T-helper 17 cell (primary cell): ENCODE measurements at places on chromosomes 2 and 18.

DNA sequence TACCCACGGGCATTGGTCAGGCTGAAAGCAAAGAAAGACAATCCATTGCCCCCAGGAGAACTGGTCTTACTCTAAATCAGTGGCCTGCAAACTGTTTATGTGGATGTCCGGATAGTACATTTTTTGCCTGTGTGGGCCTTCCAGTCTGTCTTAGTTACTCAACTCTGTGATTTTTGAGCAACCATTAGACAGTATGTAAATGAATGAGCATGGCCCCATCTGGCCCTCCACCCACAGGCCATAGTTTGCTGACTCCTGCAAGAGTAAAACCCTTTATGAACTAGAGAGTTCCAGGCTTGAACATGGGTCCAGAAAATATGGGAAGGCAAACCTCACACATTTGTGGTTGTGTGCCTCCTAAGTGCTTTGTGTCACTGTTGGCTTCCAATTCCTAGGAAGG, 55.7 kb upstream of the CYP1B1 start:
- no peak for DNase-seq

GRCh38 chr2:85291425-85292023, 36.3 kb downstream of the TGOLN2 start:
- no peak for DNase-seq

- DNase-seq = no peak
Observed at GRCh38 chr2:24269265-24269664, 91.1 kb downstream of the ITSN2 start.

GRCh38 chr18:36372903-36373311, 75.4 kb downstream of the FHOD3 start:
- no peak for DNase-seq

DNA sequence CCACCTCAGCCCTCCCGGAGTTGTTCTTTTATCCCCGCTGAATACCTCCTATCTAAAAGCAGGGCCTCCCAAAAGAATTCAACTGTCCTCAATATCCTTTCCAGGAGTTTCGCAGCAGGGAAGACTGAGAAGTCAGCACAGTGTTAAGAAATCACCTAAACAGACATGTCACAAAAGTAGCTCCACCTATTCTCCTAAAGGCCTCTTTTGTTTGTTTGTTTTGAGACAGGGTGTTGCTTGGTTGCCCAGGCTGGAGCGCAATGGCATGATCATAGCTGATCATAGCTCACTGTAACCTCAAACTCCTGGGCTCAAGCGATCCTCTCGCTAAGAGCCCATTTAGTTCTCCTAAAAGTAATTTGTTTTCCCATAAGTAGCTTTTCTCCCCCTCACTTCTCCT, 53.8 kb downstream of the TEX44 start:
- no peak for DNase-seq

- DNase-seq = no peak
Observed at GRCh38 chr2:11839916-11840315, 93.5 kb downstream of the LPIN1 start.

DNA sequence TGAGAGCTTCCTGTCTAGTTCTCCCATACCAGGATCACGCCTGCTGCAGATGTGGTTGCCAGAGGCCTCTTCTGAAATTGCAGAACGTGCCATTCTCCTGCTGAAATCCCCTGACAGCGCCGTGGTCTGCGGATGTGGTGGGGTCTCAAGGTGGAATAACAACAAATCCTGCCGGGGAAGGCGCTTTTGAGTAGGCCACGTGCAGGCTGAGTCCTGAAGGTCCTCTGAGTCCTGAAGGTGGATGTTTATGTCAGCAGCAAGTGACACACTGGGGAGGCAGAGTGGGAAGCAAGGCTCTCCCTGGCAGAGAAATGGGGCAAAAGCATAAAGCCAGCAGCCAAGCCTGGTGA, 241.4 kb downstream of the MYCN start:
- DNase-seq = no peak

GRCh38 chr18:21391074-21391673, 149.1 kb downstream of the GREB1L start:
- no peak for DNase-seq

- no peak for DNase-seq
Observed at GRCh38 chr2:42342061-42342794, 18.8 kb downstream of the COX7A2L start.

DNA sequence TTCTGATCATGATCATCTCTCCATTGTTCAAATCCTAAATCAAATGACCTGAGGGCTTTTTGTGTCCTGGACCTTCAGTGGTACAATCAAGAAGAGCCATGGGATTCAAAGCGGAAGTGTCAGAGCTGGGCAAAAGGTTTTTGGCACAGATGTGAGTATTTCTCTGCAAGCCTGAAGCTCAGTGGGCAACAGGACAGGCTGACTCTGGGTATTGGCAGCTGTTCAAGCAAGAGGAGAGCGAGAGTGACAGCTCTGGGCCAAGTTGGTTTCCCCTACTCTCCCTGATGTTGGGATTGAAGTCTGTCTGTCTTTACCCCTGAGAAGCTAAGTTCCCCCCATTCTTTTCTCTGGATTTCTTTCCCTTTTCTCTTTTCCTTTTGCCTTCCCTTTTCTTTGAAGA, 33.3 kb downstream of the DSEL start:
- no peak for DNase-seq

DNA sequence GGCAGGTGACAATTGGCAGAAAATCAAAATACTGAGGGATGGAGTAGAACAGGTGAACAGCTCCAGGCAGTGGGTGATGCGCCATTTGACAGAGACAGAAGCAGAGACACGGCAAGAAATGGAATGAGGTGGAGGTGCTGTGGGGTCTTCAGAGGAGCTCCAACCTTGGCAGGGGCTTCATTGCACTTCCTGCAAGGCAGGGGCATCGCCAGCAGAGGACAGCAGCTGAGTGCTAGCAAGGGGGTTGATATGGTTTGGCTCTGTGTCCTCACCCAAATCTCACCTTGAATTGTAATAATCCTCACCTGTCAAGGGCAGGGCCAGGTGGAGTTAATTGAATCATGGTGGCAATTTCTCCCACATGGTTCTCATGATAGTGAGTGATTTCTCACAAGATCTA, 42.8 kb downstream of the CCDC68 start:
- no peak for DNase-seq

DNA sequence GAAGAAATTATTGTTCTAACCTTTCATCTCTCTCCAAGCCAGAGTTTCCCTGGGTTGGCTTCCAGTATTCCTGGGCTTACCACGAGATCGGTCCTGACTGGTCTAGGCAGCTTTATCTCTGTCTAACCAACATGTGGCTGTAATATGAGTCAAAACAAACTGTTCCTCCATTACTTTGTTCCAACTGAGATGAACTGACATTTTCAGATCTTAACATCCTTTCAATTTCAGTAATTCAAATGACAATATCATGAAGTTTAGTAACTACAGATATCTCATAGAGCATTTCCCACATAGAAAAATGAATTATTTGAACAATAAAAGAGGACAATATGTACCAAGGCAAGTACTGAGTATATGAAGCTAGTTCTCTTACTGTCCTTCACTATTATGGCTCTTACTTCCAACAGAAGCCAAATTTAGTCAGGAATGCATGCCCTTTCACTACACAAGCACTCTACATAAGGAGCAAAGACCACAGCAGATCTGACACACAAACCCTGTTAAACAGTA, 15.5 kb downstream of the SLC25A12 start:
- no peak for DNase-seq

- DNase-seq = no peak
Observed at GRCh38 chr18:49030138-49030537, 79.4 kb upstream of the SMAD7 start.

DNA sequence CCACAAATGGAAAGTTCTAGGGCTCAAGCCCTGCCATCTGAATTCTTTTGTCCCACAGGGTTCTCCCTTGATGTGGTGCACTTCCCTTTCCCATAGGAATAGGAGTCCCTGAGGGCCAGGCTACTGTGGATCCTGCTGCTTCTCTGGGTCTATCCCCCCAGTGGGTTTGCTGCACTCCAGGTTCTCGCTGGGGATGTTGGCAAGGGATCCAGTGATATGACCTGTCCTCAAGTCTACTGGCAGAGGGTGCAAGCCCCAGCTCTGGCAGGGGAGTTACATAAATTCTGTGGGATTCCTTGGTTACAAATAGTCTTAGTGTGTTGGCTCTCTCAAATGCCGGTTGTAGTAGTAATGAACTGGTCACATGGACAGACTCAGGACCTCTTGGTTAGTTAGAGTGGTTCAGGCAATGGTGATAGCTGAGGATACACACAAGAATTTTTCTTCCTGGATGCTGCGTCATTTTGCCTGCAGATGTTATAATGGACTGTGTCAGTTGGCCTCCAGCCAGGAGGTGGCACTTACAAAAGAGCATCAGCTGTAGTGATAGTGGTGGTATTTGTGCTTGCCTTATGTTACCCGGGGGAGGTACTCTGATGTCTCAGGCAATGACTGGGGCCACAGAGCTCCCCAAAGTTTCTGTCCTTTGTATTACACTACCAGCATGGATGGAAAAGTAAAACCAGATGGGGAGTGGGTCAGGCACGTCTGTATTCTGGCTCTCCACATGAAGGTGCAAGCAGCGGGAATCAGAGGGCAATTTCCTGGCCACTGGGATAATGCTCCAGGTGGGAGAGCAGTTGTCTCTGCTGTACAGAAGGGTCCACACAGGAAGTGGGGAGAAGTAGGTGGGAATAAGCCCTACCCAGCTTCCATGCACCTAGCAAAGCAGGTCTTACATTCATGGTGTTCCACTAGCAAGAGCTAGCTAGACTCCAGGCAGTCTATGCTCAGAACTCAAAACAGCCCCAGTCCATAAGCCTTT, 267.9 kb downstream of the SOX11 start:
- no peak for DNase-seq

DNA sequence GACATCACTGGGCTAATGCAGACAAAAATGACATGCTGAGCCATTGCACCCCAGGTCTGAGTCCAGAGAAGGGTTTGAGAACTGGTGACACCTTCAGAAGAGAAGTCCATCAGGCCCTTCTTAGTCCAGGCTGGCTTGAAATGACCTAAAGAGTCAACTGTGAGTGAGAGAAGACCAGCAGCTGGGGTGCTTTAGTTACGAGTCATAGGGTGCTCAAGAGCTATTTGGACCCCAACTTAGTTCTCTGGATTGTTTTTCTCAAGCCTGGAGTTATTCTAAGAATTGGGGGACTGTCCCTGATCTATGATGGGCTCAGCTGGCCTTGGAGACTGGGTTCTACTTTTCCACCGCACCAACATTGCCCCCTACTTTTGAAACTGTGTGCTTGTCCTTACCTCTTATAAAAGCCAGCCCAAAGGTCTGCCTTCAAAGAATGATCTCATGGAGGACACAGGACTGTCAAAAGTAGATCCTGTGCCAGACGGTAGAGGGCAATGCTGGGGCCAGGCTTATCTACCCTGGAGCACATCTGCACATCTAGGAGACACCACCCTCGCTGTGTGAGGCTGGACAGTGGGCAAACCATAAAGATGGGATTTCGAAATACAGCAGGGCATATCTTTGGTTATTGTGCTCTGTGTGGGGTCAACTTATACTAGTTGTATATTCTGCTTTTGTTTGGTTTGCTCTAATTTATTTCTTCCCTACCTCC, 333.0 kb upstream of the SLC14A2 start:
- no peak for DNase-seq

- no peak for DNase-seq
Observed at GRCh38 chr18:58058720-58059119, 14.7 kb downstream of the NEDD4L start.

DNA sequence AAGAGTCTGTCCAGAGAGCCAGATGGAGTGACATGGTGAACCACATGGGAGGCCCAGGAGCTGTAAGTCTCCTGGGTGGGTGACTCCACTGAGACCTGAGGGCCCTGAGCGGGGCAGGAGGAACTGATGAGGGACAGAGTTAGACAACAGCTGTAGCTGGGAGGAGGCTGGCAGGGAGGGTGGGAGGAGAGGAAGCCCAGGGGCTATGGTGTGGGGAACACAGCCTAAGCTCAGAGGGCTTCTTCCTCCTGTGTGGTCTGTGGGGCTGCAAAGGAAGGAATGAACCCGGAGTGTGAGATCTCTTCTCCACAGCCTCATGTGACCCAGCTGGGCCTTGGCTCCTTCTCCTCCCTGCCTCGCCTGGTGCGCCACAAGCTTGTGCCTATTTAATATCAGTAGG, 395.6 kb upstream of the HS6ST1 start:
- no peak for DNase-seq

GRCh38 chr2:85913884-85914881, 25.4 kb upstream of the ST3GAL5 start:
- no peak for DNase-seq

DNA sequence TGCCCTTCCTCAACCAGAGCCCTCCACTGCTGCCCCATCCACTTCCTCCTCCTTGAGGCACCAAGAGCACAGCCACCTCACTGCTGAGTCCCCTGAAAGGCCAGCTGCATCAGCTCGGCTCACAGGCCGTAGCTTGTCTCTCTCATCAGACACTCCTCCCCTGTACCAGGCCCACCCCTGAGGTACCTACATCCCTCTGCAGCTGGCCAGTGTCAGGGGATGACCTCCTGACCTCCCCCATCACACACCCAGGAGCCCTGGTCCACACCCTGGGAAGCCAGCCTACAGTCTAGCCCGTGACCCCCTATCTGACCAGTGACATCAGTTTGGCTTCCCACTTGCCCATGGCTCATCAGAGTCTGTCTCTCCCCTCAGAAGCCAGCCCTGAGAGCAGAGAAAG, 205.6 kb downstream of the TNS1 start:
- no peak for DNase-seq

DNA sequence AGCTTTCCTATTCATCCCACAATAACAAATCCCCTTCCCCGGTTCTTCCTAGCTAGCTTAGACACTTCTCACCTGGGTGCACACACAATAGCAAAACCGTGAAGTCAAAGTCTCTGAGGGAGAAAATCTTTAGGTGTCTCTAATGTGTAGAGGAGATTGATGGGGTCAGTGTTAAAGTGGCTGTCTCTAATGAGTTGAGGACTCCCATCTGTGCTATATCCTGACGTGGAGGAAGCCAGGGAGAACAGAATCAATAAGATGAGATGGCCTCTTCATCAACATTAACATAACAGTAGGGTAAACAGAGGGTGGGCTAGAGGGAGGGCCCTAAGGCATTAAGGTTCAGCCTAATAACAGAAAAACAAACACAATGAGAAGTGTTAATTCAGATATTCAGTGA, 120.4 kb downstream of the SLC5A7 start:
- no peak for DNase-seq

GRCh38 chr2:65161551-65162100, 31.7 kb upstream of the RAB1A start:
- DNase-seq = no peak

- no peak for DNase-seq
Observed at GRCh38 chr18:73670524-73670923, 477.1 kb downstream of the FBXO15 start.
